ENCODE measurements at places on chromosomes 3 and 15.

DNA sequence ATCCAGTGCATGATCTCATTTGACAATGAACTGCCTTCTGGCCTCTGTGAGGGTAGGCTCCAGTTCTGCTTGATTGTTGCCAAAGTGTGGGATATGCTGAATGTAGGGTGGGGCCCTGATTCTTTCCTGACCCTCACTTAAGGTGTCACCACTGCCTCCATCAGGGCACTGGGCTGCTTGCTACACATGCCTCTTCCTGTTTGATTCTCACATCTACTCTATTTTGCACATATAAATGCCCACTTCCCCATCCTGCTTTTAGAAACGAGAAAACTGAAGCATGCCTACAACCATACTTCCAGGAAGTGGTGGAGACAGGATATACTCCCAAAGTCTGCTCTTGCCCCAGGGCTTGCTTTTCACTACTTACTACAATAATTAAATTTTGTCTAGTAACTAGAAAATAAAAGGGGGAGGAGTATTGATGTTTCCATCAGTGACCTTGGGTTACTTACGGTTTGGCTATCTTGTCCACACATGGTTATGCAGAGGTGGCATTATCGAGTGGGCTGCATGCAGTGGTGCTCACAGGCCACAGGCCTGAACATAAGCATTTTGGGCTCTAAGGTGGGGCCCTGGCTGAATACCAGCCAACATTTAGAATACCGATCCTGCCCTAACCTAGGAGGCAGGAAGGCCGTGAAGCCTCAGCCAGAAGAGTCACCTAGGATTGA lies 6.7 kb downstream of the ZDHHC3 start:
- DNase-seq = no peak

DNA sequence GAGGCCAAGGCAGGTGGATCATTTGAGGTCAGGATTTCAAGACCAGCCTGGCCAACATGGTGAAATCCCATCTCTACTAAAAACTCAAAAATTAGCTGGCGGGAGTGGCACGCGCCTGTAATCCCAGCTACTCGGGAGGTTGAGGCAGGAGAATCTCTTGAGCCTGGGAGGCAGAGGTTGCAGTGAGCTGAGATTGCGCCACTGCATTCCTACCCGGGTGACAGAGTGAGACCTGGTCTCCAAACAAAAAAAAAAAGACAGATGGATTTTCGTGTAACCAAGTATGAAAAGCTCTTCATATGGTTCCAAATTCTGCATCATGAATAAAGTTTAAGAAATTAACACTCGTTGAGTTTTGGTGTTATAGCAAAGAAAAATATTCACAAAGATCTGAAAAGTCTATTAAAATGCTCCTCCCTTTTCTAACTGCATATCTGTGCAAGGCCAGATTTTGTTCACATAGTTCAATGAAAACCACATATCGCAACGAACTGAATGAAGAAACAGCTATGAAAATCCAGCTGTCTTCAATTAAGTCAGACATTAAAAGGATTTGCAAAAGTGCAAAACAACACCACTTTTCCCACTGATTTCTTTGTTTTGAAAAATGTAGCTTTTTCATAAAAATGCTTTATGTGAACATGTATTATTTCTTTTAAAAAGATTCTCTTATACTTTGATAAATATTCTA lies 23.8 kb upstream of the FBLN2 start:
- DNase-seq = peak; percentile 81

- no peak for DNase-seq
These were observed 32.9 kb downstream of the PIK3CB start for GRCh38 chr3:138801792-138802191.

DNA sequence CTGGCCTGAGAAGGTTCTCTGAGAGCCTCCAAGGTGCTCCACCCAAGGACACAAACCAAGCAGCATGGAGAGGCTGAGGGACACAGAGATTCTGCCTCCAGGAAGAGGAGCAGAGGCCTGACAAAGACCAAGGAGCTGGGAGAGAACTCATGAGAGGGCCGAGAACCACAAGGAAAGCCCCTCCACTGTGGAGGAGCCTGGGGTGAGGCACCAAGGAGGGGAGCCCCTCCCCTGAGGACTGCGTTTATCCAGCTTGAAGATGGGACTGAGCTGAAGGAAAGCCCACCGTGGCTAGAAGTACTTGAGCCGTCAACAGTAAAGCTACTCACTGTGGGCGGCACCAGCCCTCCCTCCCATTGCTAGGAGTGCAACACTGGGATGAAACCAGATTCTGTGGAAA lies 63.1 kb upstream of the MEF2A start:
- DNase-seq = no peak

DNA sequence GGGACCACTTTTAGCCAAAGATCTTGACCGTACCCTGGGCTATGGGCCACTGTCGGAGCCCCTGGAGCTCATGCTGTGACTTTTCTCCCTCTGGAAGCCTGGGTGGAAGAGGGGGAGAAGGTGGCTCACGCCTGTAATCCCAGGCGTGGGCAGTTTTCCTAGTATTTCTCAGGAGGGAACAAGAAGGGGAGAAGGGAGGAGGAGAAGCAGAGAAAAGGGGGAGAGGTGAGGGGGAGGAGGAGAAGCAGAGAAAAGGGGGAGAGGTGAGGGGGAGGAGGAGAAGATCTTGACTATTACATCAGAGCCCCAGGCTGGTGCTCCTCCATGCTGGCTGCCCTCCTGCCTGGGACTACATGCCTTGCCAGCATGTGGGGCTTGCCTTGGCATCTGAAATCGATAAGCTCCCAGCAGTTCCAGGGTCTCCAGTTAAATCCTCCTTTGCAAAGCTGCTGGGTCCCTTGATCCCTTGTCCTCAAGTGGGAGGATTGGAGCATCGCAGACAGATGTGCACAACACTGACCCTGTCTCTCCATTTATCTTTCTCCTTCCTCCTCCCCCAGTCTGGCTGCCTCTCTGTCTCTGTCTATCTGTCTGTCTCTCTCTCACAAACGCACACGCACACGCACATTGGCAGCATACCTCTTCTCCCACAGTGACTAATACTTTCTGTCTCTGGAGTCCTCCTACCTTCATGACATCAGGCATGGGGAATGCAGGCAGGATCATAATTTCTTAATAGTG lies 41.6 kb downstream of the MRAS start:
- peak; percentile 97 for DNase-seq

DNA sequence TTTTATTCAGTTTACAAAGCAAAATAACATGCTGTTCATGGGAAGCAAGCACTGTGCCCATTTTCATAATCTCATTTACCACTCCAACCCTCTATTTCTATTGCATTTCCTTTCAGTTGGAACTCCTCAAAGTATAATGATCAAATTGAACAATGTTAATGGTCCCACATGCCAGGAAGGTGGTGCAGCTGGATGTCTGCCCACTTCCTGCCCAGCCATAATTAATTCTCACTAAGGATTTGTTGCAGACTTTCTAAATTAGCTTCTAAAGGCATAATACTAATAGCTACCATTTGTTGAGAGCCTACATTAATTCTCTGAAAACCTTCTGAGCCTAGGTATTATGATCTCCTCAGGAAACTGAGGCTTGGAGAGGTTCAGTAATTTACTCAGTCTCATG lies 316.1 kb upstream of the TPM1 start:
- DNase-seq = no peak

- no peak for DNase-seq
These were observed 34.9 kb upstream of the GPR160 start for GRCh38 chr3:170002879-170003278.

- no peak for DNase-seq
These were observed 305.0 kb downstream of the ZNF385D start for GRCh38 chr3:21446027-21446426.

DNA sequence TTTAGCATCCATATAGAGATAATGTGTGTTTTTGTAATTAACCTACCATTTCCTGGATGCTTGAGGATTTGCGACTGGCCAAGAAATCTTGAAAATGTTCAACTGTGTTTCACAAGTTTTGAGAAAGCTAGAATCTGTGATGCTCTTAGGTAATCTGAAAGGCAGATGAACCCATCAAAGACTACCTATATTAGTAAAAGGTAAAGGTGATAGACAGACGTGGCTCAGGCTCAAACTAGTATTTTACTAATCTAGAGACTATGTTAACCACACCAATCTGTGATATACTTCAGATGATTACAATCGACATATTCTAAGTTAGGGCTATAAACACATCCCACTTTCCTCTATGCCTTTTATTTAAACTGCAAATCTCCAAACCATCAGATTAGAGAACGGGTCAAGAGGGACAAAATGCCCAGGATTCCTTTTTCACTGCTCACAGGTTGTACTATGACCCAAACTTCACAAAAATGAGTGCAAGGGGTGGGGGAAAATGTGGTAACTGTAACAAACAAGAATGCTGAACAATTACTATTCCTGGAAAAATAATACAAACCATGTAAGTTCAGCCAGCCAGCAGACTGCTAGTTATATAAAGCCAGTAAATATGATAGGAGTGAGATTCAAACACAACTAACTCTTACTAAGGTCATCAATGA lies 295.1 kb downstream of the FOXP1 start:
- no peak for DNase-seq

DNA sequence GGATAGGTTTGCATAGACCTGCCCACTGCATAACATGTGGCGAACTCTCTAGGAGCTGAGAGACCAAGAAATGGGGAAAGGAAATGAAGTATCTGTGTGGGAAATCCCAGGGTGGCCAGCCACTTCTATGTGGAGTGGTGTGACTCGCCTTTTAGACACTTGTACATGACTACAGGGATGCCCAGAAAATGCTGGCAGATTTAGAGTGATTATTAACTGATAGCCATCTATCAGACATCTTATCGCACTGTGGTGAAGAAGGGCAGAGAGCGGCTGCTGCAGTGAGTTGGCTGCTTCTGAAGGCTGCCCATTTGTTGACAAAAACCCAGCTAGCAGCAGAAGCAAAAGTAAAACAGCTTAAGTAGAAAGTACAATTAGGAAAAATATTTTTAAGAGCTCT lies 18.1 kb upstream of the STAC start:
- peak; percentile 58 for DNase-seq

- no peak for DNase-seq
These were observed 107.1 kb downstream of the OXSM start for GRCh38 chr3:25897019-25897418.

DNA sequence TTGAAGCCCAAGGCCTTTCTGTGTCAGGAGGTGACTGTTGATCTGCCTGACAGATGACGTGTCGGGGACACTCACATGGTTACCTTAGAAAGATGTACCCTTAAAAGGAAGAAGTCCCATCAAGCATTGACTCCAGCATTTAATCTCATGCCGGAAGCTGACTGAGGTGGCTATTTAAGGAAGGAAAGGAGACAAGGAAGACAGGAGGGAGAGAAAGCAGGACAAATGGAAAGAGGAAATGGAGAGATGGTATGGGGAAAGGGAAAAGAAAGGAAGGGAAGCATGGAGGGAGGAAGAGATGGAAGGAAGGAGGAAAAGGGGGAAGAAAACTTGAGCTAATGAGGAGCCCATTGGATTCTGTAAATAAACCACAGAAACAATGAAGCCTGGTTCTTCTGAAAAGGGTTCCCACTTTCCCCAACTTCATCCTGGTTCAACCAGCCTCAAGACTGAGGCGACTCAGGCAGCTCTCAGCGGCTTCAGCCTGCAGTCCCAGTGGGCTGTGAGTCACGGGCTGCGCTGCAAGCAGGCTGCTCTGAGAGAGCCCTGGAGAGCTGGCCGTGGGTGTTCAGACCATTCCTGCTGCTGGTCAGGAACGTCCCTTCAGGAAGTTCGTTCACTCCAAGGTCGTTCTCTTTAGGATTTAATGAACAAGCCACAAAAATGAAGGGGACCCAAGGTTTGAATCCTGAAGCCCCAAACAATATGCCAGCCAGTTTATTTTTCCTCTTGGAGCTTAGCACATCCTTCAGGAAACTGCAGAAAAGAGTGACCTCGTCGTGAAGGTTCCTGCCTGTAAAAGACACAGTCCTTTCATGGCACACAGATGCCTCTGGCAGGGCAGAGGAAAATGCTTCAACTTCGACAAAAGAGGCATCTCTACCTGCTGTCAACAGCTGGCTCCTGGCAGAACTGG lies 69.6 kb upstream of the THBS1 start:
- DNase-seq = peak; percentile 90
